ENCODE measurements at places on chromosomes 2 and 18. TPM values are rescaled to one million over a fixed set of nuclear protein-coding genes. Genes with fewer than 3 reads are reported as not detected.

DNA sequence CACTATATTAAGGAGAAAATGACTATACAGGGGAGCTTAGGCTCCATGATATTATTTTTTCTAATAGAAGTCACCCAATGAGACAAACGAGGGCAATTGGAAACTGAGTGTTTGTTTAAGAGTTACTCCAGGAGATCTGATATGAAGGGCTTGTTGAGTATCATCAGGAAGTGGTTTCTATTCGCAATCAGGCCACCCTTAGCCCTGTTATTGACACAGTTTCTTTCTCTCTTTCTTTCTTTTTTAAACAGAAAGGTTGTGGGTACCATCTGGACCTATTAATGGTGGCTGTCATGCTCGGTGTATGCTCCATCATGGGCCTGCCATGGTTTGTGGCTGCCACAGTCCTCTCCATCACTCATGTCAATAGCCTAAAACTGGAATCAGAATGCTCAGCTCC lies 117.3 kb downstream of the DPP4 start:
- no peaks in the 10 kb centered on the region for H3K36me3 ChIP-seq
- DNase-seq, result no peak
- no peaks in the 10 kb centered on the region for H3K27me3 ChIP-seq

- H3K36me3 ChIP-seq, result peaks cover 39% of the 10 kb centered on the region
- no peak overlapping the region for H3K4me3 ChIP-seq
- DNase-seq, result no peak
- H3K27me3 ChIP-seq, result no peaks in the 10 kb centered on the region
- H3K27ac ChIP-seq, result no peak overlapping the region
These were observed 40.9 kb upstream of the NEB start for GRCh38 chr2:151775057-151775740.

DNA sequence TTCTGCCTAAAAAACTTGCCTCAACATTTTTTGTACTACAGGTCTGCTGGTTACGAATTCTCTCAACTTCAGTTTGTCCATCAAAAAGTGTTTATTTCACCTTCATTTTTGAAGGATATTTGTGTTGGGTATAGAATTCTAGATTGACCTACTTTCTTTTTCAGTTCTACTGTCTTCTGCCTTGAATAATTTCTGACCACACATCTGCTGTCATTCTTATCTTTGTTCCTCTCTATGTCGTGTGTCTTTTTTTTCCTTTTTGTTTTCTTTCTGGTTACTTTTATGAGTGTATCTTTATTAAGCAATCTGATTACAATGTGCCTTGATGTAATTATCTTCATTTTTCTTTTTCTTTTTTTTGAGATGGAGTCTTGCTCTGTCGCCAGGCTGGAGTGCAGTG lies 25.3 kb downstream of the ADCY3 start:
- H3K27ac ChIP-seq, result no peak overlapping the region
- H3K27me3 ChIP-seq, result no peaks in the 10 kb centered on the region
- no peak for DNase-seq
- H3K4me1 ChIP-seq, result no peaks in the 10 kb centered on the region

GRCh38 chr2:240603081-240603835 lies 16.7 kb downstream of the CAPN10 start:
- H3K27ac ChIP-seq, result no peak overlapping the region
- H3K4me1 ChIP-seq, result no peaks in the 10 kb centered on the region
- no peak for DNase-seq
- H3K27me3 ChIP-seq, result no peaks in the 10 kb centered on the region
- no peak overlapping the region for H3K4me3 ChIP-seq
- no peaks in the 10 kb centered on the region for H3K36me3 ChIP-seq

DNA sequence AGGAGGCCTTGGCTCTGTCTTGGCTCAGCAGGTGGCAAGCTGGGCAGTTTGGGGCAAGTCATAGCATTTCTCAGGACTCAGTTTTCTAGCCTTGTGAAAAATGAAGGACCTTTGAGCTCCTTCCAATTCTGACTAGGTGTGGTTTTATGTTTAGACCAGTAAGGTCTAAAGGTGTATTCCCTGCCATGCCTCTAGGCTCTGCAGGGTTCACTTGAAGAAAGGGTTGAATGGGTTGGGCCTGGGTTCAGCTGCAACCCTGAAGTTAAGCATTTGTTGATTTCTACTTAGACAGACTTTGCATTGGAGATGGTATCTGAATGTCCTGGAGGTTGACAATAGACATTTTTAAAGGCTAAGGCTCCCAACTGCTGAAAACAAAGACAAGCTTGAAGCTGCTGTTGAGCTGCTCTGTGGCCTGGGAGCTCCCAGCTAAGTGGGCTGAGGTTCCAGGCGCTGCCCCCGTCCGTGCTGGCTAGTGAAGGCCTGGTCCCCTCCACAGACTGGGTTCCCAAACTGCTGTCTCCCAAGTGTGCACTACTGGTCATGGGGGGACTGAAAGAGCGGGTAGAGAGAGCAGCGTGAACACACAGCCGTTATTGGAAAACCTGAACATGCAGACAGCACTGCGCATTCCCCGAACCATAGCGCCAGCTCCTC lies 100.7 kb upstream of the SMAD7 start:
- H3K27ac ChIP-seq, result no peak overlapping the region
- no peak for DNase-seq
- H3K4me1 ChIP-seq, result no peaks in the 10 kb centered on the region
- H3K27me3 ChIP-seq, result no peaks in the 10 kb centered on the region
- H3K36me3 ChIP-seq, result no peaks in the 10 kb centered on the region

SPATA3 gene
- not detected for total RNA-seq

OR6B2 gene
- total RNA-seq, result not detected

All from H9 (cell line).